ENCODE measurements at places on chromosomes 6 and 20.
A peak's percentile ranks its signal among the peaks of the same experiment; 100 is the strongest.

DNA sequence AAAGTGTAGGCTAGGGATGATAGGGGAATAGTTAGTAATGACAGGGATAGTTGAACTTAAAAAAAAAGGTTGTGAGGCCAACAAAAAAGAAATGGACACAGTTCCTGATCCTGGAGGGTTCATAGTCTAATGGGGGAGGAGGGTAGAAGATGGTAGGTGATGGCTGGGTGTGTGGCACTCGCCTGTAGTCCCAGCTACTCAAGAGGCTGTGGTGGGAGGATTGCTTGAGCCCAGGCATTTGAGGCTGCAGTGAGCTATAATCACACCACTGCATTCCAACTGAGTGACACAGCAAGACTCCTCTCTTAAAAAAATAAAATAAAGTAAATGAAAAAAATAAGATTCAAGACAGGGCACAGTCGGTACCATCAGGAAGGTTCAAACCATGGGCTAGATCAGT lies 2.4 kb upstream of the MICB start:
- no peak for DNase-seq

- no peak for DNase-seq
Measured at GRCh38 chr6:47138046-47138445, 95.9 kb upstream of the ADGRF1 start.

GRCh38 chr6:56652231-56652630 lies 9.5 kb upstream of the DST start:
- DNase-seq = no peak

DNA sequence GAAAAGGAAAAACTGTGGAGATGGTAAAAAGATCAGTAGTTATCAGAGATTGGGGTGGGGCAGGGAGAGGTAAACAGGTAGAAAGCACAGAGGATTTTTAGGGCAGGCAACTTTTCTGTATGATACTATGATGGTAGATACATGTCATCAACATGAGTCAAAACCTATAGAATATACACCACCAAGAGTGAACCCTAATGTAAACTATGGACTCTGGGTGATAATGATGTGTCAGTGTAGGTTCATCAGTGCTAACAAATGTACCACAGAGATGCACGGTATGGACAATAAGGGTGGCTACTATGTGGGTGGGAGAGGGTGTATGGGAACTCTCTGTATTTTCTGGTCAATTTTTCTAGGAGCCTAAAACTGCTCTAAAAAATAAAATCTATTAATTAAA lies 18.5 kb downstream of the PACSIN1 start:
- no peak for DNase-seq

DNA sequence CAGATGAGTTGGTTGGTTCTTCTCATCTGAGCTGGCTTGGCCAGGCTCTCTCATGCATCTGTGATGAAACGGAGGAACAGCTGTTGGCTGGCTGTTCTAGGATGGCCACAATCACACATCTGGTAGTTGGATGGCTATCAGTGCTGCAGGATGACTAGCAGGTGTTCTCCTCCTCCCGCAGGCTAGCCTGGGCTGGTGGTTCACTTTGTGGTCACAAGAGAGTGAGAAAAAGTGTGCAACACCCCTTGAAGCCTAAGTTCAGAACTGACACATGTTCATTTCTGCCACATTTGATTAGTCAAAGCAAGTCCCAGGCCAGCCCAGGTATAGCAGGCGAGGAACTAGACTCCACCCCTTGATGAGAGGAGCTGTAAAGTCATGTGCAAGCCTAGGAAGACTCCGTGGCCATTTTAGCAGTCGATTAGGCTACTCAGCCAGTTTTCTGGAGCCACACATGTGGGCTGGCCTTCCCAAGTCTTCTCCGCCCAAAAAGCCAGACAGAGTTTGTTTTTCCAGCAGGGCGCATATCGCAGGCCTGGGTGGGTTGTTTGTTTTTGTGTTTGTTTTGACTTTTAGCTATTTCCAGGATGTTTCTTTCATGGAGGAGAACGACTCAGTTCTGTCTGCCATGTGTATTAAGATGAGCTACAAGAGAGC lies 120.8 kb downstream of the ISM1 start:
- no peak for DNase-seq

DNA sequence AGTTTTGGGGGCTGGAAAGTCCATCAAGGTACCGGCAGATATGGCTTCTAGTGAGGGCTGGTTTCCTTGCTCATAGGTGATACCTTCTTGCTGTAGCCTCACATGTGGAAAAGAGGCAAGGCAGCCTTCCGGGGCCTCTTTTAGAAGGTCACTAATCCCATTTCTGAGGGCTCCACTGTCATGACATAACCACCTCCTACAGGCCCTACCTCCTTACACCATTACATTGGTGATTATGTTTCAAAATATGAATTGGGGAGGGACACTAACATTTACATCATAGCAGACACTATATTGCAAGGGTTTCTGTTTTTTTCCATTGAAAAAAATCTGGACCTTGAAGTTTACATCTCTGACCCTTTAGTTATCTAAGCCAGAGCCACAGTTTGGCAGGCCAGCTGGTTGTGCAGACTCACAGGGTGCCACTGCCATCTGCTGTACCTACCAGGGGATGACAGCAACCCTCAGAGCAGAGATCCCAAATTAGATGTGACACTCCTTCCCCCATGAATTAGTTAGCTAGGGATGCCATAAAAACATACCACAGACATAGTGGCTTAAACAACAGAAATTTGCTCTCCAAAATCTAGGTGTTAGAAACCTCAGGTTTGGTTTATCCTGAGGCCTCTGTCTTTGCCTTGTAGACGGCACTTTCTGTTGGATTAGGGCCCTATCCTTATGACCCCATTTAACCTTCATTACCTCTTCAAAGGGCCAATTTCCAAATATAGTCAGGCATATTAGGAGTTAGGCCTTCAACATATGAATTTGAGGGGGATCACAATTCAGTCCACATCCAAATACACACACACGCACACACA lies 166.4 kb upstream of the RNF217 start:
- DNase-seq = no peak

GRCh38 chr6:135221505-135221904 lies 40.4 kb downstream of the MYB start:
- DNase-seq = no peak

- DNase-seq = no peak
Measured at GRCh38 chr6:147033267-147033666, 170.9 kb upstream of the STXBP5 start.

GRCh38 chr6:137866200-137866913 lies 702 bp upstream of the TNFAIP3 start:
- no peak for DNase-seq

GRCh38 chr6:138520463-138520862 lies 21.2 kb upstream of the NHSL1 start:
- no peak for DNase-seq

- DNase-seq = no peak
Measured at GRCh38 chr6:109894181-109894580, 83.9 kb upstream of the GPR6 start.

DNA sequence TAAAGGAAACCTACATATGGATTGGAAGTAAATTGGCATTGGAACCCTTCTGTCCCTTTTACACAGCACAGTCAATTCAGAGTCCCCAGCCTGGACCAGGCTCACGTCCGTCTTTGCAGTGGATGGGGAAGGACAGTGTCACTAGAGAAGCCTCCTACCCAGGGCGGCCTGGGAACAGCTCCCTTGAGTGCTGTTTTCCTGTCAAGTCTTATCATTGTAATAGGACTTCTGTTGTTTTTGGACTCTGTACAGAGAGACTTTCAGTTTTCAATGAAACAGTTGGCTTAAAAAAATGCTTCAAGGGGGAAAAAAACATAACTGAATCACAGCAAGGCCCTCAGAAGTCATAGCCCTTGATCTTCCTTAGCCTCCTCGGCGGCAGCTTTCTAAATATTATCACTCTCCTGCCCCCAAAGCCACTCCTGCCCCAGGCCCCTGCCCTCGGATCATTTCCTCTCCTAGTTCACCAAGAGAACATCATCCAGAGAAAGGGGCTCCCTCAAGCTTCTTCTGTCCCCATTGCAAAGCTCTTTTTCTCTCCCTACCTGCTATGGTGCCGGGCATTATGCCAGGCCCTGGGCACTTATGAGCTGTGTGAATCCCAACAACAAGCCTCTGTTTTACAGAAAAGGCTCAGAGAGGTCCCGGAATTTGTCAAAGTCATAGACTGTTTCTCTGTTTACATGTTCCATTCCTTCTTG lies 37.8 kb upstream of the CNKSR3 start:
- no peak for DNase-seq

DNA sequence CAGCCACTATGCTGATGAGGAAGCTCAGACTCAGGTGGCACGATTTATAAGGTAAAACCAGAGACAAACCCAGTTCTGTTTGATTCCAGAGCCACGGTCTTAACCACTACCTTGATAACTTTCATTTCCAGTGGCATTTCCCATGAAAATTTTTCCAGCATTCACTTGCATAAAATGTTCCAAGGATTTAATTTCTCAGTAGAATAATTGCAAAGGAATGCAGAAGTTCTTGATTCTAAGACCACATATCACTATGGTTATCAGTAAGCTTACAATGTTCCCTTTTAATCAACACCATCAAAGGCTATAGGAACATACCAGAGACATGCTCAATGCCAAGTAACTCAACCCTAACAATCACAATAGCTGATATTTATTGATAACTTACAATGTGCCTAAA lies 306.0 kb upstream of the HS3ST5 start:
- no peak for DNase-seq

DNA sequence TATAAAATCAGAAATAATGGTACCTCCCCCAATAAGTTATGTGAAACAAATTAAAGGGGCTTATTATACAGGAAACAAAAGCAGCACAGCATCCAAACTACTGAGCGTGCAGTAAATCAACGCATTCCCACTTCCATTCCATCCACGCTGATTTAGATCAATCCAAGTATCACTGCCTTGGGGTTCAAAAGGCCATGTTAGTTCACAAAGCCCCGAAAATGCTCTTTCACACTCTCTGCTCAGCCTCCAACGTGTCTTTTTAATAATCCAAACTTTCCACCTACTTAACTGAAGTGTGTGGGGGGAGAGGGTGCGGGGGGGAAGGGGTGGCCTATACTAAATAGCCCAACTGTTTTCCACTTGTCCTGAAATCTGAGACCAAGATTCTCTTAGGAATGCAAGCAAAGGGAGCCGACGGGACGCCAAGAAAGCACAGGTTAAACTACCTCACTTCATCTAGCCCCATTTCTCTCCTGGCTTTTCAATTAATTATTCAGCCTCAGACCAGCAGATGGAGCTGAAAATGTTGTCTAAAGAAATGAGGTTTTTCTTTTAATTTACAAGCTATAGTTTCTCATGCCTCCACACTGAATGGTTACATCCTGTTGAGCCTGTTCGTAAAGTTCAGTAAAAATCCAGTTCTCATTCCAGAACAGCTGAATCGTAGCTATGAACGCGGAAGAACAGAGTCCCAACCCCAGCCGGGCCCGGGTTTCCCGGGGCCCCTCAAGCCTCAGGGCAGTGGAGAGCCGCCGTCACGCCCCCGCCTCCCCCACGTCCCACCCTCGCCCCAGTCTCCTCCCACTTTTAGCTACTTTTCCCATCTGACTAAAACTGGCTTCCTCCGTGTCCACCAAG lies 1.0 kb upstream of the NXT1 start:
- peak; percentile 61 for DNase-seq

All from stimulated activated CD4-positive, alpha-beta T cell treated with anti-CD3 and anti-CD28 coated beads, Interleukin-12 subunit alpha, Interleukin-12 subunit beta, amount 100 ng/mL, for 24 hours (primary cell).